Tongue (tissue), 3 donors: ENCODE measurements at places on chromosomes 3 and 15. TPM values are rescaled to one million over a fixed set of nuclear protein-coding genes. Genes with fewer than 3 reads are reported as not detected.

The LRRC31 gene
- total RNA-seq, result not detected

GRCh38 chr3:103048068-103048722, 613.4 kb downstream of the ZPLD1 start:
- DNase-seq, result no peak

GRCh38 chr3:69209413-69209812, 87.0 kb upstream of the LMOD3 start:
- no peak for DNase-seq

DNA sequence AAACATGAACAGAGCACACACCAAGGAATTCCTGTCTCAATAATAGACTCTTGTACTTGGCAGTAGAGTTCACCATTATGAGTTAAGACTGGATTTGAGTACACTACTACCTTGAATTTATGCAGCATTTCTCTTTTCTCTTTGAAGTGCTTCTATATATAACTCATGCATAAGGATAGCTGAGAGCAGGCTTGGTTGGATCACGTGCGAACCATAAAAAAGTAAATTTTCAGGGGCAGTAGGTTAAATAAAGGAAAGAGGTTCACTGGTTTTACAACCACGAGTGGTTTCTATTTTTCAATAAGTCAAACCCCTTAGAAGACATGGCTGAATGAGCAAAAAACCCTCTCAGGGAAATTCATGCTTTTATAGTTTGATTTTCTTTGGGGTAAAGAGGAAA, 28.6 kb upstream of the PDZRN3 start:
- DNase-seq, result no peak

GRCh38 chr3:7546253-7546652, 685.3 kb downstream of the GRM7 start:
- DNase-seq, result peak; percentile 45

- DNase-seq, result no peak
Observed at GRCh38 chr3:53490459-53490968, 3.9 kb upstream of the CACNA1D start.

The CYP8B1 gene
- total RNA-seq, result not detected
